ENCODE measurements at places on chromosomes 16 and 17.
A peak's percentile ranks its signal among the peaks of the same experiment; 100 is the strongest.

- no peak for DNase-seq
Measured at GRCh38 chr17:12519956-12520594, 145.6 kb upstream of the MYOCD start.

- no peak for DNase-seq
Measured at GRCh38 chr17:27496005-27496404, 39.8 kb downstream of the KSR1 start.

DNA sequence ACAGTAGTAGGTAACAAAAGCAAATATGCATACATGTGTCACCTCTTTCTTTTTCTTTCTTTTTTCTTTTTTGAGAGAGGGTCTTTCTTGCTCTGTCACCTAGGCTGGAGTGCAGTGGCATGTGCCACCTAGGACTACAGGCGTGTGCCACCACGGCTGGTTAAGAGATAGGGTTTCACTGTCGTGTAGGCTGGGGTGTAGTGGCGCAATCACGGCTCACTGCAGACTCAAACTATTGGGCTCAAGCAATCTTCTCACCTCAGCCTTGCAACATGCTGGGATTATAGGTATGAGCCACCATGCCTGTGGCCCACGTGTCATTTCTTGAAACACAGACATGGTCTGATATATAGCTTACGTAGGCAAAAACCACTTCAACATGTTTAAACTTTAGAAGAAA lies 397.7 kb upstream of the PMFBP1 start:
- no peak for DNase-seq

GRCh38 chr17:43597624-43598356 lies 51.6 kb upstream of the ETV4 start:
- DNase-seq, result no peak

GRCh38 chr16:15776572-15776971 lies 80.3 kb downstream of the MYH11 start:
- DNase-seq, result no peak

- no peak for DNase-seq
Measured at GRCh38 chr16:78882751-78883150, 717.8 kb downstream of the MAF start.

DNA sequence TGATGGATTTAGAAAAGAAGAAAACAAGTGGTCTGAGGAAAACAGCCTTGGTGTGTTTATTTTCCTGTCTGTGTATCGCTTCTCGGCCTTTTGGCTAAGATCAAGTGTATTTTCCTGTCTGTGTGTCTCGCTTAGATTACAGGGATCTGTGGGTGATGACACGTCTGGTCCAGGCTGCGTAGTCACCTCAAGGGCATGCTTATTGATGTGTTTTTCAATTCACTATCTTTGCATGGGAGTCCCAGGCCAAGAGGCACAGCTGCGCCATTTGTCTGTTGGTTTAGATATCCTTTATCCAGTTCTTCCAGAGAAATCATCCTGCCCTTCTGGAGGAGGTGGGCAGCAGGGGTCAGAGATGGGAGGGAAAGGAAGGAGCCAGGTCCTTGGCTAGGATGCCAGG lies 47.1 kb upstream of the STH start:
- no peak for DNase-seq

DNA sequence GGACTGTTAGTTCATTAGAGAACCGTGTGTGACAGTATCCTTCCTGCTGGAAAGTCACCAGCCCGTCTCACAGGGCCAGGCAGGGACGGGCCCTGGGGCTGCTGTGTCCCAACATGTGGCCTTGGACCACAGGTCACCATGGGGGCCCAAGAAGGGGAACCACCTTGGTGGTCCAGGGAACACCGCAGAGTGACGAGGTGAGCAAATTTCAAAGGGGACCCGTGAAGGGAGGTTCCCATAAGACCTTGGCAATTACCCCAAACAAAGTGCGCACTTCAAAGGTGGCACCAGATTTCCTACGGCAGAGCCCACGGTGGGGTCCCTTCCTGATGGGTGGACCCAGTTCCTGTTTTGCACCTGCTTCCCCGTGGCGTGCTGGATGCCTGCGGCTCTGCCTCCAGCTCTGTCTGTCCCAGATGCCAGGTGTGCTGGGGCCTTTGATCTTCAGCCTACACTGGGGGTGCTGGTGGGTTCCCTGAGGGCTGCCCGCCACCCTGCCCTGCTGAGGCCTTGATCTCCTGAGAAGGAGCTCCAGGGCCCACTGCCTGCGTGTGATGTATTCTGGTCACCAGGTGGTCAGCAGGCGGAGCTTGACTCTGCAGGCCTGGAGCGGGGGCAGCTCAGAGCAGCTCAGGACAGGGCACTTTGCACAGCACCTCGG lies 27.0 kb downstream of the SLC7A5 start:
- DNase-seq, result no peak

- no peak for DNase-seq
Measured at GRCh38 chr17:63635290-63635689, 13.1 kb downstream of the MAP3K3 start.

DNA sequence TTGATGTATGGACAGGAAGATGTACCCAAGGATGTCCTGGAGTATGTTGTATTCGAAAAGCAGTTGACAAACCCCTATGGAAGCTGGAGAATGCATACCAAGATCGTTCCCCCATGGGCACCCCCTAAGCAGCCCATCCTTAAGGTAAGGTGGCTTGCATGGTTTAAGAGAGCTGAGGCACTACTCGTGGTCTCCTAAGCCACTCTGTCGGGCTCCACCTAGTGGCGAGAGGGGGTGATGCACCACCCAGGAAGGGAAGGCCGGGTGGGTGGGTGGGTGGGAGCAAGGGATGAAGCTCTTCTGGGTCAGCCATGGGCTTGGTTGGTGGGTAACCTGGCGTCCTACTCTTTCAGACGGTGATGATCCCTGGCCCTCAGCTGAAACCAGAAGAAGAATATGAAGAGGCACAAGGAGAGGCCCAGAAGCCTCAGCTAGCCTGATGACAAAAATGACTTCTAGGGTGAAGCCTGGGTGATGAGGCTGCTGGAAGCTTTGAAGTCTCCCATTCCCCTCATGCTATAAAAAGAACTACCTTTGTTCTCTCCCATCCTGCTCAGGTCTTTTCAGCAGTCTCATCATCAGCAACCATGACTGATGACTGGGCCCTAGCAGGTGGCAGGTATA lies 21.5 kb downstream of the GPR179 start:
- DNase-seq, result peak; percentile 47

GRCh38 chr16:81526935-81527334 lies 82.3 kb downstream of the CMIP start:
- no peak for DNase-seq

DNA sequence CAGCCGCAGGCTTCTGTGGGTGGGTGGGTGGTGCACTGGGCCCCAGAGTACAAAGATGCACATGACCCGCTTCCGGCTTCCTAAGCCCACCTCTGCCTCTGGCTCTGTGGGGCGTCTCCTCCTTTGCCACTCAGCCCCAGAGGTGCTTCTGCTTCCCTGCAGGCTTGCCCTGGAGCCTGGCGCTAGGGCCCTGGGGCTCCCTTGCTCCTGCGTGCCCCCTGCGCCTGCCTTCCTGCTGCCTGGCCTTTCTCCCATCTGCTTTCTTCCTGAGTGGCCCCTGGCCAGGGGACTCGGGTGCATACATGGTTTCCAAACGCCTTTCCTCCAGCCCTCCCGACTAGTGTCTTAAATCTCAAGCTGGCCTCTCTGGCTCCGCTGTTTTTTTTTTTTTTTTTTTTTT lies 3.4 kb downstream of the WWOX start:
- DNase-seq, result no peak

- no peak for DNase-seq
Measured at GRCh38 chr17:42329025-42329976, 41.0 kb downstream of the STAT5A start.

DNA sequence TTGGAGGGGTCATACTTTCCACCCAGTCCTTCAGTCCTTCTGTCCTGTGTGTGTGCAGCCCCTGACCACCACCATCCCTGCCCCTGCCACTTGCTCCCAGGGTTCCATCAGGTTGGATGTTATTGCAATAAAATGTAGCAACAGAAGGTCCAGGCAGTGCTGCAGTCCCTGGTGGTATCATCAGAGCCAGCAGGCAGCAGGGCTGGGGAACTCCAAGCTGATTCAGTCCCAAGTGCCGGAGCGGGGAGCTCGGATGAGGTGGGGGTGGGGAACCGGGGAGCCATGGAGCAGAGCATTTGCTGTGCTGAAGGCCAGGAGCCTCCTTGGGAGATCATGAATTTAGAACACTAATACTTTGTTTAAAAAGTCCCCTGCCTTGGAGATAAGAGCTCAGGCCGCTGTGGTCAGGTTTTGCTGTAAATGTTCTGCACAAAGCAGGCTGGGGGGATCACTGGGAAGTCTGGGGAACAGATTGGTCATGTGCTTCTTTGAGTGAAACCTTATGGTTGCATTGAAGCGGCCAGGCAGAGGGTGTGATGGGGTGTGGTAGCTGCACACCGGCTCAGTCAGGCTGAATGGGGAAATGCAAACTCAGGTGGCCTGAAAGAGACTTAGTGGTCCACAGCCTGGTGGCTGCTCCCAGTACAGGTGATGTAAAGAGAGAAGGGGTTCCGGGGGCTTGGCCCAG lies 225.9 kb downstream of the SEC14L1 start:
- no peak for DNase-seq

- DNase-seq, result no peak
Measured at GRCh38 chr16:55913716-55914115, 38.5 kb upstream of the CES5A start.

DNA sequence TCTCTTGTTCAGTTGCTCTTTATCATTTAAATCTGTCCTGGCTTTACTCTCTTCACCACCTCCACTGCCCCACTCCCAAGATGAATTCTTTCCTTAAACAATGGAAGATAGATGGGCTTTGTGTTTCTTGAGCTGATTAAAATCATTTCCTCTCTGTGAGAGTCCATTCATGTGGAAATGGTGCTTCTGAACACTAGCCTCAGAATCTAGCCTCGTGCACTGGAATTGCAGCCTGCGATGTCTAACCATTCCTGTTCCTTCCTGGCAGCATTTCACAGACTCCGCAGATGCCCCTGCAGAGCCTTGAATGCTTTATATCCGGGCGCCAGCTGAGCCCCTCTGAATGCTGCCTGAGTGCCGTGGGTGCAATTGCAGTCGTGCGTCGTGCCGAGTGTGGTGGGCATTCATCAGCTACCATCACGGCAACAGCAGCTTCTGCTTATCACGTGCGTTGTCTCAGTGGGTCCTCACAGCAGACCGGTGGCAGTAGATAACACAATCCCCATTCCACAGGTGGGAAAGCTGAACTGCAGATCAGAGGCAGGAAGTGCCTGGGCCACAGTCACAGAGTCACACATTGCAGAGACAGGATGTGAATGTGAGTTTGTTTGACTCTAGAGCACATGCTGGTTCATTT lies 172.8 kb upstream of the WSCD1 start:
- no peak for DNase-seq

DNA sequence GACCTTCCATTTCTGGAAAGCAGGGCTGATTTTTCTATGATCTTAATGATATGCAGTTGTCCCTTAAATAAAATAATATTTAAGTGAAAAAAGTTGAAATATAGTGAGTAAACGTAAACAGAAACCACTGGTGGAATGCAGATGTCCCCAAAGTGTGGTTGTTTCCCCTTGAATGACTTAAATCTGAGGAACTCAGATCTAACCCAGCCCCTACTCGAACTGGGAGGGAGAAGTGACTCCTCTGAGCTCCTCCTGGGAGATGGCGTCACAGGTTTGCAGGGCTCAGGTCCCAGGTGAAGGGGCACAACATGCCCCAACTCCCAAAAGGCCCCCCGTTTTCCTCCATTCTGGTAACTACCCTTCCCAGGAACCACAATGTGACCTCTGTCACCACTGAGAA lies 142.8 kb downstream of the IRF8 start:
- no peak for DNase-seq

DNA sequence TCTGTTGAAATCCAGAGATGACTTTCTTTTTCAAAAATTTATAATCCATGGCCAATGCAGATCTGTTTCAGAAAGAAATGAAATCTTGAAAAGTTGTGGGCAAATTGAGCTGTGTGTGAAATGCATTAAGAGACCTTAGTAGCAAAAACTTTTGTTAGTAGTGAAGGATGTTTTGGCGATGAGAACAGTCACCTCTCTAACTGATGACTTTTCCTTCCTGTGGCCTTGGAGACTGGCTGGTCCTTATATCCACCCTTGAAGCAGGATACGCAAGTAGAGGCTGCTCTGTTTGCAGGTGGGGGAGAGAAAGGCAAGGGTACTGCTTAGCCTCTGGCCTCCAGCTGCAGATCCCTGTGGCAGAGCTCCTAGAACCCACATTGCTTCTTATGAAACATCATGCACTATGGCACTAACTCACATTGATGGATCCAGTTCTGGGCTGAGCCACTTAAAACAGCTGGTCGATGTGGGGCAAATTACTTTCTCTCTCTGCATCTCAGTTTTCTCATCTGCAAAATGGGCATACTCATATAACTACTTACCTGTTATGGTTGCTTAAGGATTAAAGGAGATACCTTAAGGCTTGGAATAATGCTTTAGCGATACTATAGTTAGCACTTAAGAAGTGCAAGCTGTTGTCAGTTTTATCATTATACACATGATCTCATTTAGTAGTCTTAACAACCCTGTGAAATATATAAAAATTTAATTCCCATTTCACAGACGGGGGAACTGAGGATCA lies 89.3 kb downstream of the SDR42E1 start:
- DNase-seq, result no peak

- no peak for DNase-seq
Measured at GRCh38 chr16:23143391-23143790, 5.9 kb downstream of the USP31 start.

- no peak for DNase-seq
Measured at GRCh38 chr16:11058832-11059231, 114.5 kb downstream of the CLEC16A start.

DNA sequence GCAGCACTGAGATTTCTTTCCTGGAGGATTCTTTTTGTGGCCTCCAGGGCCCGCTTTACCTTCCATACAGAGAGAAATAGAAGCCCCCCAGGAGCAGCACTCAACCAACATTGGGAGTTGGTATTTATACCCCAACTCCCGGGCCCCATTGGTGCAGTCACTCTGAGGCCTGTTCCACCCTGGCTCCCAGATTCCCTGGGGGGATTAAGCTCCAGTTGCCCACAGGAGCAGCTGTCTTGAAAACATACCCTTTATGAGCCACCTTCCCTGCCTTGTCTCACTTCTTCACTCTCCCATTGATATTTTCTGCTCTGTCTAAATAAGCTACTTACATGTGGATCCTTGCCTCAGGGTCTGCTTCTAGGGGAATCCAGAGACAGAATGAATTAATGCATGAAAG lies 167.8 kb downstream of the KATNIP start:
- DNase-seq, result no peak

- no peak for DNase-seq
Measured at GRCh38 chr16:66006485-66006884, 360.0 kb upstream of the CDH5 start.
